ENCODE measurements at places on chromosomes 4 and X. TPM values are rescaled to one million over a fixed set of nuclear protein-coding genes. Genes with fewer than 3 reads are reported as not detected.

Gene ASB12
- not detected for total RNA-seq

Gene RTL5
- 0.27 TPM for total RNA-seq

Gene PABPC1L2A
- not detected for total RNA-seq

Gene BCAP31
- total RNA-seq, result 221 TPM

Gene SFRP2
- total RNA-seq, result not detected

Gene RRH
- total RNA-seq, result not detected

Gene SSX4B
- 0.53 TPM for total RNA-seq

Gene NPY2R
- not detected for total RNA-seq

Gene CENPVL2
- total RNA-seq, result not detected

Gene MAGEA2
- total RNA-seq, result 90.5 TPM

Gene C4orf51
- total RNA-seq, result not detected

Gene ELK1
- 44.0 TPM for total RNA-seq

Gene RTL9
- 0.23 TPM for total RNA-seq

Gene TAF7L
- total RNA-seq, result not detected

Gene PKD2
- total RNA-seq, result 31.0 TPM

Gene LEF1
- total RNA-seq, result 33.9 TPM

Gene CFP
- total RNA-seq, result 0.58 TPM

Gene DRD5
- not detected for total RNA-seq

Gene PLK4
- total RNA-seq, result 45.1 TPM

Gene PABPC1L2B
- total RNA-seq, result not detected

Gene OPHN1
- total RNA-seq, result 6.3 TPM

Gene STATH
- not detected for total RNA-seq

Gene CT47B1
- total RNA-seq, result not detected

Gene POF1B
- not detected for total RNA-seq

Gene PAGE2B
- total RNA-seq, result not detected

Gene RIBC1
- 3.1 TPM for total RNA-seq

Gene SRPK3
- 2.0 TPM for total RNA-seq

Gene SLC9A7
- total RNA-seq, result 22.7 TPM

Gene DCHS2
- 0.19 TPM for total RNA-seq

Gene IL21
- not detected for total RNA-seq

Gene ETDB
- not detected for total RNA-seq

Gene XAGE1B
- total RNA-seq, result 492 TPM

Gene NOX1
- total RNA-seq, result not detected

Gene ARHGAP10
- 15.5 TPM for total RNA-seq

Gene MBNL3
- total RNA-seq, result 1.6 TPM

Gene C4orf50
- total RNA-seq, result 0.03 TPM

Gene HSFX3
- not detected for total RNA-seq

Gene PGAM4
- total RNA-seq, result not detected

Gene TKTL1
- not detected for total RNA-seq

Gene FGFR3
- 3.1 TPM for total RNA-seq

Gene ZNF732
- total RNA-seq, result 0.48 TPM

Data from A375 (cell line).